ENCODE measurements at places on chromosomes 2 and 18. TPM values are rescaled to one million over a fixed set of nuclear protein-coding genes. Genes with fewer than 3 reads are reported as not detected.

DNA sequence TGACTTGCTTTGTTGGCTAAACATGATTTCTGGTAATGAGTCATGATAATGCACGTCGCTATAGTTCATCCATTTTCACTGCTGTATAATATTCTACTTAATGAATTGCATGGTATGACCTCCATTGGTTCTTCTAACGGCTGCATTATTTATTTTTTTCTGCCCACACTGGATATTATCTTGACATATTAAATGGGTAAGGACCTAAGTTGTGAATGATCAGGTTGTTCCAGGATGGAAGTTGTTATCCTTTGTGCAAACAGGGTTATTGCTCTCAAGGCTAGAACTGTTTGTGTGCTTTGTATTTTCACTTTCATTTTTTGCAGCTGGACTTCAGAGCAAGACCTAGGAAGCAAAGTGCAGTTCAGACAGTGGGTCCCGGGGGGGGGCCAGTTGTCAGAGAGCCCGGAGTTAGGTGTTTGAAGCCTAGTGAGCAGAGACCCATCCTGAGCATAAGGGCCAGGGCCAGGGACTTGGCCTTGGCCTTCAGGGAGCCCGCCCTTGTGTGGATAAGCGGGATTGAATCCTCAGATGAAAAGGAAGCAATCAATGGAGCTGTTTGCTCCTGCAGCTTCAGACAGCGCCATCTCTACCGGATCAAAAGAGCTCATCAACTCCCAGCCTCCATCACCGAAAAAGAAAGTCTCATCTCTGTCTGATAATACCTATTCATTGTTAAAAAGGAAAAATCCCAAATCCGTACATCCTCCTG lies 48.2 kb downstream of the AGAP1 start:
- no peak for DNase-seq
- H3K36me3 ChIP-seq, result no peaks in the 10 kb centered on the region
- H3K27me3 ChIP-seq, result no peaks in the 10 kb centered on the region
- H3K4me3 ChIP-seq, result no peak overlapping the region

DNA sequence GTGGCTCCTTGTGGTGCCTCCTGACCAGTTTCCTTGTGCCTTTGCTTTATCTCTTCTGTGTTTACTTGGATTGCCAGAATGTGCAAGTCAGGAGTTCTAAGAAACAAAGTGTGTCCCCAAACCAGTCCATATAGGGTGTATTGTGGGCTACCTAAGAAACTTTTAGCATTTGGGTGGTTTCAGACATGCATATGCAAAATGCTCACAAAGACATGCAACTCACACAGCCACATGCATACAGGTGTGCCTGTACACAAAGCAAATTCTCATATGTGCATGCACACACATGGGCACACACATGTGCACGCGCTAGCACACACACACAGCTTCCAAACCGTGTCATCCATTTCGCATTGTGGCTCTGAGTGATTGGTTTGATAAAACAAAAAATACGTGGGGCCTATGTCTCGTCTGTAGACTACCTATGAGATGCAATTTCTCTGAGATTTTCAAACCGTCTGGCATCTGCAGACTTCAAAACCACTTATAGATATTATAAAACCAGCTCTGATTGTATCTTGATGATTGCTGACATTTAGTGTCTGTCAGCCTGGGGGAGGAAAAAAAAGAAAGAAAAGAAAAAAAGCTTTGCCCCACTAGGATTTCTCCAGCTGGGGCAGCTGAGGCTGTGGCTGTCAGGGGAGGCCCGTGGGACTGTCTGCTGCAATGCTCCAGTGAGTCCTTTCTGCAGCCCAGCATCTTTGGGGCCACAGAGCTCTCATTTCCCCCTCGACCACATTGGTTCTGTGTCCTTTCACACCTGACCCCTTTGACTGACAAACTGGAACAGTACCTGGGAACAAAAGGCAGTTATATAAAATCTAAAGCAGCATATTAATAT lies 556.1 kb downstream of the CMPK2 start:
- no peaks in the 10 kb centered on the region for H3K27me3 ChIP-seq
- no peak for DNase-seq
- no peak overlapping the region for H3K27ac ChIP-seq
- H3K4me3 ChIP-seq, result no peak overlapping the region

DNA sequence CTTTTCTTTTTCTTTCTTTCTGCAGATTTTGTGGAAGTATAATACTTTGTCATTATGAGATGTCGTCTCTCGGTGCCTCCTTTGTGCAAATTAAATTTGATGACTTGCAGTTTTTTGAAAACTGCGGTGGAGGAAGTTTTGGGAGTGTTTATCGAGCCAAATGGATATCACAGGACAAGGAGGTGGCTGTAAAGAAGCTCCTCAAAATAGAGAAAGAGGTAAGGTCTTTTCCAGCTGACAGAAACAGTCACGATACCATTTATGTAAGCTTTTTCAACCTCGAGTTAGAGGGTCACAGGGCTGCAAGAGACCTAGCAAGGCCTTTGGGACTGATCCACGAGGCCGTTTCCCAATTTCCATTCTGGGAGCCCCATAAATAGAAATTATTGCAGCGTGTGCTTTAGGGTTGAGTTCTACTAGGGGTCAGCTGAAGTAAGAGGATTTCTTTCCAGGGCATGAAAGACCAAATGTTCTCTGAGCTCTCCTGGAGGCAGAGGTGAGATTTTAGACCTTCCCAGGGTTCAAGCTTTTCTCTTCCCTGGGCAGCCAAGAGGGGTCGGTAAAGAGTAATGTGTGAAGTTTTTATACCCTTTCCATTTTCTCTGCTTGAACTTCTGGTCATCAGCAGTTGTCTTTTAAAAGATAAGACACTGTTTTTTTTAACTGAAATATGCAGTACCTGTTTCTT lies 15.5 kb downstream of the MAP3K20 start:
- peak overlapping the region; percentile 13 for H3K4me3 ChIP-seq
- peak; percentile 16 for DNase-seq
- peaks cover 36% of the 10 kb centered on the region for H3K4me1 ChIP-seq
- H3K27ac ChIP-seq, result peak overlapping the region; percentile 66

DNA sequence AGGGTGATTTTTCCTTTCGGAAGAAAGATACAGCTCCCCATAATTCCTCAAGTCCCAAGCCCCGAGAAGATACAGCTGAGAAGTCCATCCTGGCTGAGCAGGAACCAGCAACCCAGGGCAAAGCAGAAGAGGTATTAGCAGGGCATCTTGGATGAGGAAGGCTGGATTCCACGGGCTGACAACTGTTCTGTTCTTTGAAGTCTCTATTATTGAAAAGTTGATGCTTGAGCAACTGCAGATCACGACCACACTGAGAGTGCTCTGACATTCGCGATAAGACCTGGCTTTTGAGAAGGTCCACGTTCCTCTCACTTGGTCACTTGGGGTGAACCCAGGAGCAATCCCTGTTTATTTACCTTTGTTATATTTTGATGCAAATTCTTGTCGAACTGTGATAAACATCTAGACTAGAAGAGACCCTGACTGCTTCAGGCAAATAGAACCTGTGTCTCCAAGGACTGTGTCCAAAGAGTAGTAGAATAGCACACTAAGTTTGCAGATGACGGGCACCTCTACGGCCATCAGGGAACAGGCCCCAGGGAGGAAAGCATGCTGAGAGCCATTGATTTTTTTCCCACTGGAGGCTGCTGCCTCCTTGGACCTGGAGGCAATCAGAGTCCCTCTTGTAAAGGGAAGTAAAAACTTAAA lies 133.1 kb downstream of the ARL4C start:
- DNase-seq, result no peak
- no peaks in the 10 kb centered on the region for H3K4me1 ChIP-seq
- H3K27ac ChIP-seq, result no peak overlapping the region
- no peaks in the 10 kb centered on the region for H3K36me3 ChIP-seq
- no peak overlapping the region for H3K4me3 ChIP-seq
- peaks cover 10% of the 10 kb centered on the region for H3K27me3 ChIP-seq

- DNase-seq, result no peak
- H3K27ac ChIP-seq, result no peak overlapping the region
- no peaks in the 10 kb centered on the region for H3K36me3 ChIP-seq
- H3K4me3 ChIP-seq, result no peak overlapping the region
- no peaks in the 10 kb centered on the region for H3K27me3 ChIP-seq
- no peaks in the 10 kb centered on the region for H3K4me1 ChIP-seq
These were observed 312.0 kb downstream of the IRS1 start for GRCh38 chr2:226487573-226487972.

- peaks cover 4% of the 10 kb centered on the region for H3K27me3 ChIP-seq
- H3K36me3 ChIP-seq, result no peaks in the 10 kb centered on the region
- H3K27ac ChIP-seq, result no peak overlapping the region
- no peak for DNase-seq
These were observed 1.1 kb upstream of the TET3 start for GRCh38 chr2:73983322-73984202.

- H3K4me1 ChIP-seq, result peaks cover 7% of the 10 kb centered on the region
- DNase-seq, result no peak
- no peaks in the 10 kb centered on the region for H3K27me3 ChIP-seq
- H3K27ac ChIP-seq, result no peak overlapping the region
These were observed 197.2 kb upstream of the PXDN start for GRCh38 chr2:1941556-1941955.

The TEKT4 gene
- not detected for total RNA-seq

The ANKRD30BL gene
- not detected for total RNA-seq

The DSG4 gene
- total RNA-seq, result not detected

The CREG2 gene
- total RNA-seq, result not detected

The STPG4 gene
- total RNA-seq, result not detected
